Activated CD4-positive, alpha-beta T cell treated with anti-CD3 and anti-CD28 coated beads, Interleukin-2, amount 50 U/mL, for 24 hours (primary cell): ENCODE measurements at places on chromosomes 1 and 21.

- DNase-seq, result no peak
Observed at GRCh38 chr1:42128964-42129363, 24.2 kb upstream of the GUCA2B start.

DNA sequence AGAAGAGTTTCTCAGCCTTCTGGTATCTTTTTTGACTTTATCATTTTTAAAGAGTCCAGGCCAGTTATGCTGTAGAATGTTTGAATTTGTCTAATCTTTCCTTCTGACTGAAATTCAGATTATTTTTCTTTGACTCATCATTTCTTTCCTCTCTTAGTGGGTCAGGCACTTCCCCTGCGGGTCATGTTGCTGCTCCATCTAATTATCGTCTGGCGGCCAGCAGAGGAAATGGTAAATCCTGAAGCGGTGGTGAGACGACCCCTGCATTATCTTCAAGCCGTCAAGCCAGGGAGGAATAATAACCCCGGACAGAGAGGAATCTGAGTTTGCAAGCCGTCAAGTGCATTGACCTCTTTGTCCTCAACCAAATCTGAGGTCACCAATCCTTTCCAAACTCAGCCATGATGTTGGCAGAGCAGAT, 102.1 kb downstream of the ADSS2 start:
- DNase-seq, result no peak

DNA sequence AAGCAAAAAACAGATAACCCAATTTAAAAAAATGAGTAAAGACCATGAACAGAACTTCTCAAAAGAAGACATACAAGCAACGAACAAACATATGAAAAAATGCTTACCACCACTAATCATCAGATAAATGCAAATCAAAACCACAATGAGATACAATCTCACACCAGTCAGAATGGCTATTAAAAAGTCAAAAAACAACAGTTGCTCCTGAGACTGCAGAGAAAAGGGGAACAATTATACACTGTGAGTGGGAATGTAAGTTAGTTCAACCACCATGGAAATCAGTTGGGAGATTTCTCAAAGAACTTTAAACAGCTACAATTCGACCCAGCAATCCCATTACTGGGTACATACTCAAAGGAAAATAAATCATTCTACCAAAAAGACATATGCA, 131.6 kb downstream of the PTGER3 start:
- DNase-seq, result no peak

GRCh38 chr1:243213045-243213787, 41.9 kb downstream of the CEP170 start:
- no peak for DNase-seq
